Stimulated activated CD4-positive, alpha-beta T cell treated with anti-CD3 and anti-CD28 coated beads, Interleukin-4, amount 100 ng/mL, for 48 hours (primary cell): ENCODE measurements at places on chromosomes 7 and 10.

- DNase-seq: no peak
Observed at GRCh38 chr7:66187905-66188304, 17.2 kb upstream of the TPST1 start.

DNA sequence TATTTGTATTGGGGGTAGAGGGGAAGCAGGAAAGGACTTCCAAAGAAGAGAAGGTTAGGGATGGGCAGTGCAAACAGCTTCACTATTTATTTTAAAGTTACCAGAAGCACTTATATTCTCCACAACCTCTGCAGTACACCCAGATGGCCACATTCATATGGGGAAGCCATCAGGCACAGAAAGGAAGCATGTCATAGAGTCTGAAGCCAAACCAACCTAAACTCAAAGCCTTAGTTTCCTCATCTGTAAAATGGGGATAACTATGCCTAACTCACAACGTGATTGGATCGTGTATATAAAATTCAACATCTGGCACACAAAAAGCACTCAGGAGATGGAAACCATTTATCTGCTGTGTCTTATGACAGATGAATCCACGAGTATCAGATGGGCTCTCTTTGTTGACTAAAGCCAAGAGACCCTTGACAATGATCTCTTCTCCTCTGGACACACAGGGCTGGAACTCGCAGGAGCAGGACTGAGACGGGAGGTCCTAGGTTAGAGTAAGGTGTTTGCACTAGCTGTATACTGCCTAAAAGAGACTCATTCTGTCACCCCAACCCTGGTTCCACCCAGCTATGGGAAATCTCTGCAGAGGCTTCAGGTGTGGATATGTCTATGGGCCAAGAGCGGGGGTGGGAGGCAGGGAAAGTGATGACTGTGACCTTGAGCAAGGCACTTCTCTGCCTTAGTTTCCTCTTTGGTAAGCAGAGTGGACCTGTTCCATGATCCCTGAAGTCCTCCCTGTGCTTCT lies 1.8 kb downstream of the KIAA1549 start:
- DNase-seq: no peak

GRCh38 chr7:148856891-148857290 lies 27.2 kb downstream of the EZH2 start:
- DNase-seq: no peak

DNA sequence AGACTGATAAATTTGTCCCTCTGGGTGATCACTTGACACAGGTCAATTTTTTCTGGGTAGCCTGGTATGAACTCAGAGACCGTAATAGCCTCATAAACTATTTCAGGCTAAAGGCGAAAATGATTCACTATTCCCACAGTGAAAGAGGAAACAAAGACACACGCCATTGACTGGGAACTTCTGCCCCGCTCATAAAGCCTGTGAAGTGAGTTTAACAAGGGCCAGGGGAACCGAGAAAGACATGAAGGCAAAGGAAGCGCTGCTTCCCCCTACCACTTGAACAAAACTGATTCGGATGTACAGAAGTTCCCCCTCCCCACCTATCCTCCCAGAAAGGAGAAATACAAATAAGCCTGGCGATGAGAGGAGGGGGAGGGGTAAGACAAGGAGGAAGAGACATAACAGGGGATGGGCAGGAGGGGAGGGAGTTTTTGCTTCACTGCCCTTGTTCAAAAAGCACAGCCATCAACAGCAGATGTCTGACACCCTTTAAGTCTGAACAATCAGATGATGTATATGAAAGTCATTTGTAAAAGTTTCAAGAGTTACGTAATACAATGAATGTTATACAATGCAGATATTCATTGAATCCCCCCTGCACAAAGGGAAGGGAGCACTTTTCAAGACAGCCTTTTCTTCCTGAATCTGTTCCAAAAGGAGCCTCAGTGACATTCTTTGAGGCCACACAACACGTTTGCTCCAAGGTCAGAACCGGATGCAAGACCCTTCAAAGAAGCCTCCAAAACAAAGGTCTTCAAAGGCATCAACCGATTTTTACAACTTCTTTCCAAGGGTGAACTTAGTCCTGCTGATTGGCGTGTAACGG lies 734 bp downstream of the ABCB4 start:
- no peak for DNase-seq

GRCh38 chr7:7803715-7804178 lies 85.3 kb upstream of the RPA3 start:
- no peak for DNase-seq

- DNase-seq: no peak
Observed at GRCh38 chr10:3115685-3116084, 48.3 kb downstream of the PFKP start.

DNA sequence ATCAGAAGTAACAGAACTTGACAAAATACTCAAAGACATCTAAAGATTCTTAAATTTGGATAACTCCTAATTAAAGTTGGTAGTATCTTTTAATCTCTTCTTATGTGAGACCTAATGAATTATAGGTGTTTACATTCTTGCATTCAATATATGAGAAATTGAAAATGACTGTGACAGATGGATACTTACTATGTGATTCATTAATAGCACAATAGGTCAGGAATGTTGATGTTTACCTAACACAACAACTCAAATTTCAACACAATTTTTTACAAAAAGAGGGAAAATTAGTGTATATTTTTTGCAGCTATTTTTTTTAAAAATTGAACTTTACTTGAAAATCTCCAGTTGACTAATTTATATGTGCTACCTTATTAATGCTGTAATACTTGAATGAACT lies 31.7 kb upstream of the MCU start:
- DNase-seq: no peak

DNA sequence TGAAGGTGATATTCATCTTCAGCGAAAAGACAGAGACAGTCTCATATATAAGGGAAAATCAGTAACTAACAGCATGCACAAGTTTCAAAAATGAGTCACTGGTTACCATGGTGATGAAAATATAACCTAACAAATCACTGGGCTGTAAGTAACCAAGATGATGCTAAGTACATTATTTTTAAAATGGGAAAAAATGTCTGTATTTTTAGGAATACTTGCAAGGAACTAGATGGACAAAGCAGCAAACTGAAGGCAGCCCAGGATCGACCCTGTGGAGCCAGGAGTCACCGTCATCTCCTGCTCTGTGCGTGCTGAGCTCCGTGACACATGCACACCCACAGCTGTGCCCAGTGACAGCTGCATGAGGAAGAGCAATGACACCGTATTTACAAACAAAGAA lies 137.3 kb downstream of the ELMO1 start:
- DNase-seq: peak; percentile 13

DNA sequence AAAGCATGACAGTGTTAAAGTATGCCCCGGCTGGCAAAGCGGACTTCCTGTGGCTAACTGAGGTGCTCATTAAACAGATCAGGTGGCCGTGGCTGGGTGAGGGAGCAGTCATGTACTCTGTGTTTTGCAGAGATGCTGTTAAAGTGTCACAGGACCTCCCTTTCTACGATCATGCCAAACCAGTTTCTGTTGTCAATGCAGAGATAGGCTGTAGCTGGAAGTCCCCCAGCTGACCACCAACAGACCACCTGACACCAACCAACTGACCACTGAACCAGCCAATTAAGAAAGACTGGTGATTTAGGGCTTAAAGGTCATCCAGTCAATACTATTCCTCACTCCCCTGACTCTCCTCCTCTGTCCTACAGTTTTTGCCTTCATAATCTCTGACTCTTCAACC lies 431.1 kb upstream of the LRGUK start:
- DNase-seq: no peak

GRCh38 chr10:17179002-17179401 lies 22.5 kb downstream of the TRDMT1 start:
- DNase-seq: no peak

DNA sequence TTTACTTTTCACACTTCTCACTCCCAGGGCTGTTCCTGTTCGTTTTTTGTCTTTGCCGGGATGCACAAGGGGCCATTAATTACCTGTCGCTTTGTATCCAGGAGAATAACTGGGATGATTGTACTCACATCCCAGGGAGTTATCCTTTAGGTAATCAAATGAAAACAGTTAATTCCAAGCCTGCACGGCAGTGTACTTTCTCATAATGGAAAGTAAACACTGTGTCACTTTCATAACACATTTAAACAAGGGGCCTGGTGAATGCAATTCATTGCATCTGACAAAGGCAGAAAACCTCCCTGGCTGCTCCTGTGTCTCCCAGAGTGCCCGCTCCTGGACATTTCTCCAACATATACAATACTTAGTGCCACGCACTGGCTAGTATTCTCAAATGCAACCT lies 138.7 kb upstream of the CELF2 start:
- no peak for DNase-seq

DNA sequence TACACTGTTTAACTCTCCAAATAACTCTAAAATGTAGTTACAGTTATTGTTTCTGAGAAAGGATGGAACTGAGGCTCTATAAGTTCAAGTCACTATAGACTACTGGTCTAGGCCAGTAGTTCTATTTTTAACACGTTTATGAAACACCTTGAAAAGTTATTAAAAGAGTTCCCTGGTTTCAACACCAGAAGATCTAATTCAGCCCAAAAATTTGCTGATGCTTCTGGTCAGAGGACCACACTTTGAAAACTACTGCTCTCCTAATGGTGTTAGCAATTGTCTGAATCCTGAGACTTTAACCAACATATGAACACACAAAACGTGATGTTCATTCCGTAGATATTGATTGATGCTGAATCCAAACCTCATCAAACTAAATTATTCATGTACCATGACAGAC lies 658.6 kb upstream of the STEAP1 start:
- DNase-seq: no peak

- no peak for DNase-seq
Observed at GRCh38 chr7:69577221-69577620, 21.1 kb upstream of the AUTS2 start.

DNA sequence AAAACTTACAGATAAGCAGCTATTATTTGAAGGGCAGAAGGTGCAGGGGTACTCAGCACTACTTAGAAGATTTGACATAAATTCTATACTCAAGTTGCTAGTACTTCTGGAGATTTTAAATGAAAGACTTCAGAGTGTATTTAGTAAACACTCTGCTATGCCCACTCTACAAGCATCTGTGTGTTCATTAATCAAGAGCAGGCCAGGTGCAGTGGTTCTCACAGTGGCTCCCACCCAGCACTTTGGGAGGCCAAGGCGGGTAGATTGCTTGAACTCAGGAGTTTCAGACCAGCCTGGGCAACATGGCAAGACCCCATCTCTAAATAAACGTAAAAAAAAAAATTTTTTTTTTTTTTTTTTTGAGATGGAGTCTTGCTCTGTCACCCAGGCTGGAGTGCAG lies 38.9 kb upstream of the TOMM7 start:
- DNase-seq: no peak

GRCh38 chr7:73730485-73730884 lies 8.1 kb downstream of the ABHD11 start:
- DNase-seq: no peak

GRCh38 chr10:46227936-46228562 lies 58.7 kb upstream of the ANTXRL start:
- no peak for DNase-seq

GRCh38 chr7:105044449-105045070 lies 30.6 kb downstream of the KMT2E start:
- DNase-seq: no peak

DNA sequence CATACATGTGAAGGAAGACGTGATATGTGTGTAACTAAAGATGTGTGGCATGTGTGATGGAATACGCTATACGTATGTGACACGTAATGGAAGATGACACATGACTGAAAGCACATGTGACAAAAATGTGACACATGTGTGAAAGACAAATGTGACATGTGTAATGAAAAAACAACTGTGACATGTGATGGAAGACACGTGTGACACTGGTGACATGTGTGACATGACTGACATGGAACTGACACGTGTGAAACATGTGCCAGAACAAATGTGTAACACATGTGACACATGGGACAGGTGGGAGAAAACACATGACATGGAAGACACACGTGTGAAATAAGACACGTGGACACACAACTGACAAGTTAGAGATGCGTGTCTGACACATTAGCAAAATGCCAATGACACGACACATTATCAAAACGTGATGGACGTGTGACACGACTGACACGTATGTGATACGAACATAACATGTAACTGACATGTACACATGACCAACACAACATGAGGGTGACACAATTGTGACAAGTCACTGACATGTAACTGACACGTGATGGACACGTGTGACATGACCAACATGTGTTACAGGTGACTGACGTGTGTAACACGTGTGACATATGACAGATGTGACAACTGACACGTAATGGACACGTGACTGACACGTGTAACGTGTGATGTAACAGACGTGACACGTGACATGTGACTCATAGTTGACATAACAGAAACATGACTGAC lies 24.4 kb downstream of the CRPPA start:
- no peak for DNase-seq

DNA sequence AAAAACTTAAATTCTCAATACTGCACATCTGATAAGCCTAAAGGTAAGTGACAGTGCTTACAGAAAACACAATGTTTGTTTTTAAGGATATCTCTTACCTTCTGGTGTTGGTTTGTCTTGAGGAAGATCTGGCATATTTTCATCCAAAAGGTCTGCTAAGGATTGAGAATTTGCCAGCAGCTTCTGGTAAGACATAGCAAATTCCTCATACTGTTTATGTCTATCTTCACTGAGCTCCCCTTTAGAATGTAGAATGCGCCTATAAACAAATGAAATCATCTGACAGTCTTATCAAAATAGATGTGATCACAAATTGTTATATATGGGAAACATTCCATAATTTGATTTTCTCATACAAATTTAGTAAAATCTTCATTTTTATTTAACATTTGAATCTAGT lies 28.7 kb downstream of the UPF2 start:
- DNase-seq: no peak

DNA sequence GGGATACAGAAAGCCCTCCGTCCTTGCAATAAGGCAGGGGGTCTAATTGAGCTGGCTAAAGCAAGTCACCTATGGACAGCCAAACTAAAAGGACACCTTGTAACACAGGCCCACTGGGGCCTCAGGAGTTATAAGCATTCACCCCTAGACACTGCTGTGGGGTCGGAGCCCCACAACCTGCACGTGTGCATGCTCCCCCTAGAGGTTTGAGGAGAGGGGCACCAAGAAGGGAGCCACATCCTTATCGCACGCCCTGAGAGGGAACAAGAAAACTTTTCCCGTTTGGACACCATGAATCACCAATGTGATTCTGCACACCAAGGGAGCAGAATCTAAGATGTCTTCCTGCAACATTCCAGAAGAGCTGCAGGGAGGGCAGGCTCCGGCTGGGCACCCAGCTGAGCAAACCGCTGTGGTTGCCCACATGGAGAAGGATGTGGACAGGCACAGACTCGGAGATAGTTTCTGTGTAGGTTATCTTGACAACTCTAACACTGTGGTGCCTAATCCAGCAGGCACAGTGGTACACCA lies 17.7 kb upstream of the TARP start:
- no peak for DNase-seq

- DNase-seq: no peak
Observed at GRCh38 chr7:33986951-33987947, 81.9 kb downstream of the BMPER start.

DNA sequence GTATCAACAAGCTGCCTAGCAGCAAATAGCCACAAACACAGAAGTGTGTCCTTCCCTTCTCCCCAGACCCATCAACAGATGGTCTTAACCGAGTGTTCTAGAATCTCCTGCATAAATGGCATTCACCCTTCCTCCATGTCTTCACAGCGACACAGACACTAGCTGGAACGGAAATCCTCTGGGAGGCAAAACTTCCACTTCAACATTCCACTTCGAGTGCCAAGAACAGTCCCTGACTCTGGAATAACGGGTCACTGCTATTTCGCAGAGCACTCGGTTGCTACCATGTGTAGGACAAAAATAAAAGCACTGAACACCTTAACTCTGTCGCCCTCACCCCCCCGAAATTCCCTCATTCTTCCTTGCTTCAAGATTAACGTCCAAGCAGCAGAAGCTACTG lies 65.1 kb downstream of the SFMBT2 start:
- DNase-seq: no peak
